ENCODE measurements at places on chromosomes 7 and 10.

DNA sequence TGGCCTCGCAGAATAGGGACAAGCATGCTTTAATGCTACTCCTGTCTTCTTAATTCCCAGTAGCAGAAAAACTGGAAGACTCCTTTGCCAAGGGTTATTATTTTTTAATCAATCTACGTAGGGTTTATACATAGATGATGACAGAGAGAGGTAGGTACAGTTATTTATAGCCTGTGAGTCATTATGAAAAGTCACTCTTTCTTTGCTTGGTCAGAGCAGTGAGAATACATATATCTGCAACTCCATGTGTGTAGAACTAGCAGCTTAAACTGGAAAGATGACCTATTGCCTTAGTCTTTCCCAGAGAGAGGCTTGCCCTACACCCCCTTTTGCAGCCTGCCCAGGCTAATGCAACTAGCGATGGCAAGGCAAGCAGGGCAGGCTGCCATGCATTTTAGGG lies 1050.6 kb downstream of the NRG3 start:
- no peak for DNase-seq

GRCh38 chr7:82595176-82595575 lies 151.6 kb upstream of the CACNA2D1 start:
- DNase-seq = no peak

GRCh38 chr7:82017334-82017943 lies 247.6 kb upstream of the HGF start:
- DNase-seq = no peak

DNA sequence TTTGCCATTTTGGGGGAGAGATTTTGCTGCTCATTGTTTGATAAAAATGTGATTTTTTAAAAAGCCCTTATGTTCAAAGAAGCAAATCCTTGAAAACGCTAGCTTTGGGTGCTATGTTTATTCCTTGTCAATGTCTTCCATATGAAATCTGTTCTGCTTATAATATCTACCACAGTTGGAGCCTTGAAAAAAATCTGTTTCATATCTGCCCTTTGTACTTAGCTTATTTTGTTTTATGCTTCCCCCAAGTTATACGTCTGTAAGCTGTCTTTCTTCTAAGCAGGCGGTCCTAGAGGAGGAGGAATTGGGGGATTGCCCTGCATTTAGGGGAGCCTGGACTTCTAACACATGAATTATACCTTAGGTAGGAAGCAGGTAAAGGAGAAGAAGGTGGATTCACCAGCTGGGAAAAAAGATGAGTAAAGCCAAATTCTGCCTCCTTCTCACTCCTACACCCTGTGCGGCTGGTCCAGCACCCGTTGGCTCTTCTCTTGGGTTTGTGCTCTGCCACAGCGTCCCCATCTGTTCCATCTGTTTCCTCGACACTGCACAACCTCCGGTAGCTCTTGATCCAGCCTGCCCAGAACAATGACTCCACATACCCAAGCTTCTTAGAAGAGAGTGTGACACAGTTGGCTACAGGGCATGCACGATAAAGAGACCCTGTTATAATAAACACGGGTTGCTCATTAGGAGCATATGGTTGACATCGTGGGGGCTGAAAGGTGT lies 31.9 kb upstream of the NEUROD6 start:
- DNase-seq = no peak

DNA sequence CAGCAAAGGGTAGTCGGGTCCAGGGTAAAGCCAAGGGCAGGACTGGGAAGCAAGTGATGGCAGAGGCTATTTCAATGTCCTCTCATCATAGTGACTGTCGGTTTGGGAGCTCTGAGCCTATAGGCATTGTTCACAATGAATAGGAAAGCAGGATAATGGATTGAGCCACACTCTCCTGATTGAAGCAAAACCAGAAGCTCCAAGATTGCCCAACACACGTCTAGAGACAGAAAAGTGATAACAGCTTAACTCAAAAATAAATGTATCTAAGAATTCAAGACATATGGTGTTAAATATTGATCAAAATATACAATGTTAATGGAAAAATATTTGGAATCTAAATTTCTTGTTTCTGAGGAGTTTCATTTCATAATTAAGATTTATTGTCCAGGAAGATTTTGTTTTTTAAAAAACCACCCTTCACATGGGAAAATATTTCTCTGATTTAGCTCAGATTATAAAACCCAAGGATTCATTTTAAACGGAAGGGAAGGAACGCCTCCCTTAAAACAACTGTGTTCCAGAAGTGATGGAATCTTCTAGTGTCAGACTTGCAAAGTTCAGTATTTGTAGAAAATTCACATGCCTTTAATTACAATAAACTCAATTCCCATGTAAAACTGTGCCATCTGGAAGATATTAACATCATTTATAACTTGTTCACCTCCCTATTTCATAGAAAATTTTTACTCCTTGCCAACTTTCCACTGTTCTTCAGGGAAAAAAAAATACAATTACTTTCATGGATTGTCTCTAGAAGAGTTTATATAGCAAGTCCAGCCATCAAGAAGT lies 54.5 kb downstream of the NRP1 start:
- no peak for DNase-seq

GRCh38 chr10:68067508-68067907 lies 7.6 kb downstream of the HERC4 start:
- no peak for DNase-seq

- DNase-seq = no peak
Measured at GRCh38 chr7:158274996-158275395, 312.6 kb downstream of the PTPRN2 start.
